Urinary bladder (tissue), 4 donors: ENCODE measurements at places on chromosomes 2 and 18. TPM values are rescaled to one million over a fixed set of nuclear protein-coding genes. Genes with fewer than 3 reads are reported as not detected.

The EPG5 gene
- 39.8 TPM for total RNA-seq

DNA sequence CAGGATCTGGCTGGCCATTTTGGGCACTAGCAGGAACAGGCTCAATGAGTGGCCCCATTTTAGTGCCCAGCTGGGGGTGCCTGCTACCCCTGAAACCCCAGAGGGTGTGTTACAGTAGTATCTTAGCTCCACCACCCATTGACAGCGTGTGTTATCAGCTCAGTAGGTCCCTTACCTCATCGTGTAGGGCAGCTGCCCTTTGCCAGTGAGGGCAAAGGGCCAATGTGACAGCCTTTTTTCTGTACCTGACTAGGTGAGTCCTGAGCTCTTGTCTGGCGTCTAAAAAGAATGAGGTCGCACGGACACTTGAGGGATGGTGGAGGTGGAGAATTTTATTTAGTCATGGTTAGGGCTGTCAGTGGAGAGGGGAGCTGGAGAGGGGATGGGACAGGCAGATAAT is 462.2 kb downstream of the PIK3C3 start:
- no peak for DNase-seq

DNA sequence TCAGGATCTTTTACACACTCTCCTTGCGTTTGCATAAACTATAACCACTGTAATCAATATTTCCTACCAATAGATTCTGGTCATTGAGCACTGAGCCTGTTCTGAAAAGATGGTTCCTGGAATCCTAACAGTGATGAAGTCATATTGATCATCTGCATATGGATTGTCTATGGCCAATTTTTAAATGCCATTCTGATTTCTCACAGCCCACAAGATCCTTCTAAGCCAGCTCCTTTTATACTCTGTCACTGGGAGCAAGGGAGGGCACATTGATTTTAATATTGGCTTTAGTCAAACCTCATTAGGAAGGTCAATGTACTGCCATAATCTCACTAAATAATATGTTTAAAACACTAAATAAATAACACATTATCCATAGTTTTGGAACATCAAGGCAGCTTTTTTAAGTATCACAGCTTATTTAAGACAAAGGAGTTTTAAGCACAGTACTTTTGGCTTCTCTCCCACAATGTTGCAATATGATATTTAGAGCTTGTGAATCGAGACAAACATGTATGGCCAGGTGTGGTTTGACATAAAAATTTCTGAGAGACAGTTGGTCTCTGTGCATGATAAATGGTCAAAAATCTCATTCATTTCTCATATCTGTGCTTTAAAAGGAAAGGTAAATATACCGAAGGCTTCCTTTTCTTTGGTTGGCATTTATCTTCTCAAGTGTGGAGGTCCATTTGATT is 267.3 kb downstream of the MTX2 start:
- DNase-seq, result no peak

The SERPINB13 gene
- total RNA-seq, result 1.7 TPM

The MYO3B gene
- total RNA-seq, result 2.8 TPM

DNA sequence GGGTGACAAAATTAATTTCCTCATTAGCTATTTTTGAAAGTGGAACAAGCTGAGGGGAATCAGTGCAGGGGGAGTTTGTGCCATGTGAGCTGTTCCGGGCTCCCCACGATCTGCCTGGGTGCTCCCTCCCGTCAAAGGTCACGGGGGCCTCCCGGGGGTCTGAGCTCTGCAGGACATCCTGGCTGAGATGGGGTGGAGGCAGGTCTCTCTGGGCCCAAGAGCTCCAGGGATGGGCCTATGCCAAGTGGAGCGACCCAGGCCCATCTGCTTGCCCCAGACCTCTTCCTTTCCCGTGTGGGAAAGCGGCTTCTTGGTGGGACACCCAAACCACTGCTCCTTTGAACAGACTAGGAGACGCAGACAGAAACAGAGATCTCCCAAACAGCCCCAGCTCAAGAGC is 143.3 kb upstream of the ID2 start:
- no peak for DNase-seq

DNA sequence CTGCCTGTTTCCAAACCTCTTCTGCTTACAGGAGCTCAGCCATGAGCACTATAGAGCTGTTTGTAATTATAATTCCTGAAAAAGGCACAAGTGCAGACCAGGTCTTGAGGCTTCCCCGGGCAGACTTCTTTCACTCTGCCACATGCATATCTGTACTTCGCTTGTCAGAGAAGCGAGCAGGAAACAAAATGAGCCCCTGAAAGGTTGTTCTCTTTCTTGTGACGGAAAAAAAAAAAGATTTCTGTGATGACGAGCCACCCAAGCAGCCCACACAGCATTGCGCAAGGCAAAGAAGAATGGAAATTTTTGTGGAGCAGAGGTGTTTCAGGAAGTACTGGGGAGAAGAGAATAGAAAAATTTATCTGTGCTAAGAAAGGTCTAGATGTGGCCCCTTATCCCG is 54.0 kb upstream of the LINC00305 start:
- DNase-seq, result no peak

- no peak for DNase-seq
Observed at GRCh38 chr18:50786864-50787263, 33.0 kb downstream of the MRO start.

The GNLY gene
- not detected for total RNA-seq

The RRM2 gene
- total RNA-seq, result 24.8 TPM

GRCh38 chr2:187310701-187311100 is 137.4 kb downstream of the CALCRL start:
- no peak for DNase-seq

DNA sequence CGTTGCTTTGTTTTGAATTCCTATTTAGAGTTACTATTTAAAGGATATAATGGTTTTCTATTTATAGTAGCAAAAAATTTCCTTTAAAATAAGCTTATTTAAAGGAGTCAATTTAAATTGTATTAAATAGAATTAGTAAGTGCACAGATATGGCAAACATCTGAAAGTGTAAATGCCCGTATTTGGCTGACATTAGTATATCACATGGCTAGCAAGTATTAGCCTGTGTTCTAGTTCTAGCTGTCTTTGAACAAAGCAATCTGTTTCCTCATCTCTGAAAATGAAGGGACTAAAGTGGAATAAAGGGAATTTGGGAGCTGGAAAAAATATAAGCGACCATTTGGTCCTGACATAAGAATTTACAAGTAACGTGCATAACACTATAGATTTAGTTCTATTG is 32.2 kb downstream of the PELI1 start:
- no peak for DNase-seq

The KLHL29 gene
- total RNA-seq, result 8.7 TPM

DNA sequence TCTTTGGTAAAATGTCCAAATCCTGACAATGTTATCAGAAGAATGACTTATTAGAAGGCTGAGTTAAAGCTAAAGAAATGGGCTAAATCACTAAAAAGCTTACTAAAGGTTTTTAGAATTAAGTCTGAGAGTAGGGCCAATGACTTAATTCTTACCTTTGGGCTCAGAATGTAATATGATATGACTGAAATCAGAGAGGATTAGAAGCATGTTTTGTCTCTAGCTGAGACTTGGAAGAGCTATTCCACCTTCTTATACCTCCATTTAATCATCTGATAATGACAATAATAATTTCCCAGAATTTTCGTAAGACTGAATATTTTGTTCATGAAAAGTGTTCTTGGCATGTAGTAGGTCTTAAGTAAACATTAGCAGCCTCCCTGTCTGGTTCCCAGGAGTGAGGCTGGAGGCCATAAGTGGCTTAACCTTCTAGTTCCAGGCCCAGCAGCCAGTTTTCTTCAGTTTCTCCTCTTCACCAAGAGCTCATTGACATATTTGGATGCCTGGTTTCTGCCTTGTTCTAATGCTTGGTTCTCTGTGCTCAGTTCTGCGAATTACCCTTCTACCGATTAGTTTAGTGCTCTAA is 25.5 kb upstream of the E2F6 start:
- DNase-seq, result no peak
